Occipital lobe (tissue), 3 donors: ENCODE measurements at places on chromosomes 13 and 19.

DNA sequence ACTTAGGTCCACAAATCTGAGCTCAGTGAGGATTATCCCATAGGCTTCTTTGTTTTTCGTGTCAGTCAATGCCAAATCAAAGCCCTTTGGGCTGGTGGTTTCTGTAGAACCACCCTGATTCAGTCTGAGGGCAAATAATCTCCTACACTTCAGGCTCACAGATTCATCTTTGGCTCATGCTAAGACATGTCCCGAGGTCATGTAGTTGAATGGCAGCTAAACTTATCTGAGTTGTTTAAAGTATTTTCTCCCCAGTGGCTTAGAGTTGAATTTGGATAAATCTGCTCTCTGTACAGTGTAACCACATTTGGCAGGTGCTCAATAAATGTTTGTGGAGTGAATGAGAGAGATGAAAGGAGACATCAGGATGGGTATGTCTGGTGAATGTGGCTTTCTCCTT, 13.1 kb upstream of the SLC25A42 start:
- no peak for DNase-seq

DNA sequence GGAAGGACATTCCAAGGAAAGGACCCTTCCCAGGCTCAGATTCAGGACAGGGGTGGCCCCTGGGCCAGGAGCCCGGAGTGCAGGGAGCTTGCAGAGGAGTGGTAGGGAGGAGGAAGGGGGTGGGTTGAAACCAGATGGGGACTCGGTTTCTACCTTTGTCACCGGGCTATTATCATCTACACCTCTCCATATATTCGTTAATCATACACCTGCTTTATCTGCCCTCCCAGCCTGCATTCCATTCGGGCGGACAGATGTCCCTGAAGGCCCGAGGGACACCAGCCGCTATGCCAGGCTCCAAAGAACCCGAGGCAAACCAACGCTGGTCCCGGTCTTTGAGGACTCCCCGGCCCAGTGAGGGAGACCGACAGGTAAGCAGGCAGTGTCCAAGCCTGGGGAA, 15.5 kb upstream of the MYH14 start:
- DNase-seq, result no peak

GRCh38 chr13:77571956-77572355, 36.5 kb downstream of the SCEL start:
- DNase-seq, result no peak

GRCh38 chr13:43546251-43546650, 240.5 kb downstream of the ENOX1 start:
- DNase-seq, result no peak

GRCh38 chr19:3836887-3837286, 32.0 kb downstream of the ZFR2 start:
- DNase-seq, result no peak
